ENCODE measurements at places on chromosomes 11 and 22.

GRCh38 chr11:20887137-20887536 lies 217.8 kb downstream of the NELL1 start:
- no peak for DNase-seq

DNA sequence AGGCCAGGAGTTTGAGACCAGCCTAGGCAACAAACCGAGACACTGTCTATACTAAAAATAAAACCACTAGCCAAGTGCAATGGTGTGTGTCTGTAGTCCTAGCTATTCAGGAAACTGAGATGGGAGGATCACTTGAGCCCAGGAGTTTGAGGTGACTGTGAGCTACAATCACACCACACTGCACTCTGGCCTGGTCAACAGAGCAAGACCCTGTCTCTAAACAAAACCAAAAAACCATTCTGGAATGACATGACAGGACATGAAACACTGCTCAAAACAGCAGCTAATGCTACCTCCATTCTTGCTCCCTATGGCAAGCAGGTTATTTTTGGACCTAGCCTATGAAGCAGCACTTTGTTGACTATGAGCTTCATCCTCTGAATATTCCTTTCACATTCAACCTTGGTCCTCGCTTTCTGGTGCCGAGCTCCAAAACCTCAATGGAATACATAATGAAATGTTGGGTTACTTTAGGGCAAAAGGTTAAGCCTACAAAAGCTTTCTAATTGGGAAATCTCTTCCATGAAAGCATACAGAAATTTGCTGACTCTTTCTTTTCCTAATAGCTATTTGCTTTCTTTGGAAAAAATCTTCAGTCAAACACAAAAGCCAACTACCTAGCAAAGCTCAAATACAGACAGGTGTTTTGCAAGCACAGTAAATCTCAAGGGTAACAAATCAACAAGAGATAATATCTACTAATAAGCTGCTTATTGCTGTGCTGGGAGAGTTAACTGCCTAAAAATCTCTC lies 21.1 kb downstream of the SIK3 start:
- peak; percentile 48 for DNase-seq

DNA sequence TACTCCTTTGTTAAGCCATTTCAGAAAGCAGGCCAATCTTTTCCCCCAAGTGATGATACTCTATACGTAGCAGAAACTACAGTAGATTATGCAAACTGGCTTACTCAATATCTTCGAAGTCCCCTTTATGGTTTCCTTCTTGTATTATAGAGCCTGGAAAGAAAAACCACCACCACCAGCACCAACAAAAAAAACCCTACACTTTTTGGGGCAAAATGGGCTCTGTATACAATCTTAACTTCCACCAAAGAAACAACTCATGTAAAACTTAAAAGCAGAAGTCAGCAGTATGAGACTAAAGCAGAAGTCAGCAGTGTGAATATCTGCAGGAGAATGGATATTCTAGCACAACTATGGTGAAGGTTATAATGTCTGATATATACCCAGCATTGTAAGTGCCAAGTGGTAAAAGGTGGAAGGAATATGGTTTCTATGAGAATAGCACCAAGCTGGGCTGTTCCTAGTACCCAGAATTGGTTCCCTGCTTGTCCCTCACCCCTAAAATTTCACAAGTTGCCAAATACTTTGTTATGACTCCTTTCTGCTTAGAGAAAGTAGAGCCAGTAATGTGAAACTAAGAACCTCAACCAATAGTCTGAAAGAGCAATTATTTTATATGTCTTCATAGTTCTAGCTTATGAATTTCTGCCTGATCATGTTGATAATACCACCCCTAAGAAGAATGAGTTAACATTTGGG lies 252.1 kb downstream of the SBF2 start:
- no peak for DNase-seq

- no peak for DNase-seq
Observed at GRCh38 chr11:64686466-64687170, 36.4 kb downstream of the NRXN2 start.

- DNase-seq, result no peak
Observed at GRCh38 chr11:27370374-27370773, 7.4 kb upstream of the CCDC34 start.

DNA sequence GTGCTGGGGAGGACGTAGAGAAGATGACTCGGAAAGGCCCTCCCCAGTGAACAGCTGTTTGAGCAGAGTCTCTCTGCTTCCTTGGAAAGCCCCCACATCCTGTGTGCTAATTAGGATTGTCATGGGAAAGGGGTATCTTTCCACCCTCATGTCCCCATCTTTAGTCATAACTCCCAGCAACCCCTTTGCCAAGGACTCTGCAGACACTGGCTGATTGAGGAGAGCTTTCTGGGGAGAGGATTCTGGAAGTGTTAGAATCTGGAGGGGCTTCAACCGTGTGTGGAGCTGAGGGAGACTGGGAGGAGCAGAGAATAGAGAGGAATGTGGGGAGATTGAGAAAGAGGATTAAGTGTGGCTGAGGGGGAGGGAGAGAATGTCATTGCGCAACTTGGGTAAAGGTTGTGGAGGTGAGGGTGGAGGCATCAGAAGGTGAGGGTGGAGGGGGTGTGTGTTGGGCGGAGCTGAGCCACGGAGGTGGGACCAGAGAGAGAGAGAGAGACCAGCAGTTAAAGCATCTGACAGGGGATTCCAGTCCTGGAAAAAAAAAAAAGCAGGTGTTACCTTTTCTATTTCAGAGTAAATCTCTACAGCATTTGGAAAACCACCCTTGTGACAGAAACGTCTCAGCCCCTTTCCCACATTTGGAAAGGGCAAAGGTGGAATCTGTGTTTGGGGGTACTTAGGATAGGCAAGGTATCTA lies 2.2 kb downstream of the DTX4 start:
- DNase-seq, result no peak

GRCh38 chr11:130580372-130580771 lies 131.9 kb downstream of the ADAMTS15 start:
- peak; percentile 89 for DNase-seq

GRCh38 chr11:113375402-113375801 lies 12.2 kb upstream of the ANKK1 start:
- no peak for DNase-seq

- no peak for DNase-seq
Observed at GRCh38 chr11:1342946-1343345, 33.5 kb upstream of the TOLLIP start.

- no peak for DNase-seq
Observed at GRCh38 chr22:20549232-20549841, 41.9 kb downstream of the MED15 start.

- no peak for DNase-seq
Observed at GRCh38 chr11:106624377-106624776, 393.9 kb downstream of the GUCY1A2 start.

- DNase-seq, result no peak
Observed at GRCh38 chr22:29083933-29084591, 11.2 kb downstream of the KREMEN1 start.

DNA sequence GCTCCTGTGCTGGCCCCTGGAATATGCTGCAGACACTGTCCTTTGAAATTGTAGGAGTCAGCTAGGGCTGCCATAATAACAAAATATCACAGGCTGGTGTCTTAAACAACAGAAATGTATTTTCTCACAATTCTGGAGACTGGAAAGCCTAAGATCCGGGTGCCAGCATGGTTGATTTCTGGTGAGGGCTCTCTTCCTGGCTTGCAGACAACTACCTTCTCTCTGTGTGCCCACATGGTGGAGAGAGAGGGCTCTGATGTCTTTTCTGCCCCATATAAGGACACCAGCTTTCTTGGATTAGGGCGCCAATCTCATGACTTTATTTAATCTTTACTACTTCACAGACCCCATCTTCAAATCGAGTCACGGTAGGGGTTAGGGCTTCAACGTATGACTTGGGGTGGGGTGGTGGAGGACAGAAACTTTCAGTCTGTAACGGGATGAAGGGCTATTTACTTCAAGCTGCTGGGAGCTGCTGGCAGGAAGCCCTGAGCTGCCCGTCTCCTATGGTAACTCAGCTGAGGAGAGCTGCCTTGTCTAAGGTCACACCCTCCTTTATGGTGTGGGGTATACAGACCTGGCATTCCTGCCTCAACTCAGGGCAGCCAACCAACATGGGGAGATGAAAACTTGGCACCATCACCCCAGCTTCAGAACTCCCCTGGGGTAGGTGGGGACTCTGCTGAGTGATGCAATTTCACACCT lies 142.9 kb upstream of the ZBED5 start:
- DNase-seq, result no peak

- no peak for DNase-seq
Observed at GRCh38 chr11:15883455-15883920, 472.9 kb downstream of the SOX6 start.

- DNase-seq, result no peak
Observed at GRCh38 chr22:49807780-49808708, 19.6 kb downstream of the BRD1 start.

DNA sequence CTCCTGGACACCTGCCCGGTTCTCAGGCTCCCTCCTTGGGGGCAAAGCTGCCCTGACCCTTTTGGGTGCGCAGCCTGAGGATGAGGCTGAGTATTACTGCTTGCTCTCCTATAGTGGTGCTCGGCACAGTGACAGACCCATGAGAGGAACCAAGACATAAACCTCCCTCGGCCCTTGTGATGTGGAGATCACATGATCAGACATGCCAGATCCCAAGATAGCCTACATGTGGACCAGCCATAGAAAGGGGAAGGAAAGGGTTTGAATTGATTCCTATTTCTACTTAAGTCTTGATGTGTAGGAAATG lies 125.3 kb downstream of the VPREB1 start:
- DNase-seq, result peak; percentile 19

GRCh38 chr22:34946339-34946985 lies 119.5 kb upstream of the ISX start:
- no peak for DNase-seq

- no peak for DNase-seq
Observed at GRCh38 chr22:38490475-38490874, 15.6 kb downstream of the DDX17 start.

- no peak for DNase-seq
Observed at GRCh38 chr11:134780486-134781147, 368.6 kb upstream of the B3GAT1 start.

GRCh38 chr11:69436041-69436982 lies 45.2 kb upstream of the LINC01488 start:
- DNase-seq, result no peak

- no peak for DNase-seq
Observed at GRCh38 chr11:23585416-23586104, 725.3 kb upstream of the CCDC179 start.

- no peak for DNase-seq
Observed at GRCh38 chr22:19896665-19897355, 42.1 kb upstream of the GNB1L start.

DNA sequence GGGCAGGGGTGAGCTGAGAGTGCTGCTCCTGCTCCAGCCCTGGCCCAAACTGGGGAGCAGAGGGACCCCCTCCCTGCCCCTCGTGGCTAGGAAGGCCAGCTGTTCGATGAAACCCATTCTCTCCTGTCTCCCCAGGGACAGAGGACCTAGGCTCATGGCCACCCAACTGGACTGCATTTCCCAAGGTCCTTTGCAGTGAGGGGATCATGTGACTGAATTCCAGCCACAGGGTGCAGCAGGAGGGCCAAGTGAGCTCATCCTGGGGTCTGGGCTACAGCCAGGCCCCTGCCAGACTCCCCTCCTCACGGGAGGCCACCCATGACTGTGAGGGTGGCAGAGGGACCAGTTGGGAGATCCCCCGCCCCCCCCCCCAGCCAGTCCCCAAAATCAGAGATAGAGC lies 777.6 kb downstream of the TBC1D22A start:
- no peak for DNase-seq

- no peak for DNase-seq
Observed at GRCh38 chr11:17821648-17822400, 87.2 kb downstream of the KCNC1 start.

GRCh38 chr11:65498977-65499712 lies at the start of gene MALAT1:
MALAT1 (plus strand) TSS chr11:65499045.
- peak; percentile 90 for DNase-seq

- DNase-seq, result no peak
Observed at GRCh38 chr11:8584082-8584481, 9.9 kb downstream of the STK33 start.

DNA sequence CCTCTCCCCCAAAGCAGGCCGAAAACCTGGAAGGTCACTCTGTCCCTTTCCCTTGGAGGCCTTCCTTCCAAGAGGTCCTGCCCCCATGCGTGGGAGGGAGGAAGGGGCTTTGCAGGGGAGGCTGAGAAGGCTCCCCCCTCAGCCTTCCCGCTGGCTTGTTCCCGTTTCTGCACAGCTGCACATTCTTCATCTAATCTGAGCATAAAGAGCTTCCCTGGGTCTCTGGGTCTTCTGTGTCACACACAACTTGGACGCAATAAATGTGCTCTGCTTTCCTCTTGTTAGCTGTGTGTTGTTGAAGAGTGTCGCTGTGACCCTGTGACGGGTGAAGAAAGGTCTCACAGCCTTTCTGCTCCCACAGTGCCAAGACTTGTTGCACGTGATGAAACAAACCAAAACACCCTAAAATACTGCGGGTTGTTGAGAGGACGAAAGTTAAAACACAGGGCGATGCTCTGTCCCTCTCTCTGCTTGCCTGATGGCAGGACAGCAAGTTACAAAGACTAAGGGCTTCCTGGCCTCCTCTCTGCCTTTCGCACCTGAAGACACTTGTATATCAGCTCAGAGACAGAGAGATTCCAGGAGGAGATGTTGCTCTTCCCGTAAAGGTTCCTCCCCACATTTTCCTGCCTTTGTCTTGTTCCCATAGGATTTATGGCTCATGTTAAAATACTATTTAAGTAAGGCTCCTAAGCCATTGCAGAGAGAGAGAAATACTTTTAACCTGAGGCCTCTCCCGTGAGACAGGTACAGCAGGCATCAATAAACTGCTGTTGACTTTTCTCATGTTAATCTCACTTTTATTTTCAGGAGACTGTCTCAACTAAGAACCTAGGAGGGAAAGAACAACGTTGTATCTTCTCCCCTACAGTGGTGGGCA lies 15.4 kb upstream of the IFITM3 start:
- DNase-seq, result no peak

DNA sequence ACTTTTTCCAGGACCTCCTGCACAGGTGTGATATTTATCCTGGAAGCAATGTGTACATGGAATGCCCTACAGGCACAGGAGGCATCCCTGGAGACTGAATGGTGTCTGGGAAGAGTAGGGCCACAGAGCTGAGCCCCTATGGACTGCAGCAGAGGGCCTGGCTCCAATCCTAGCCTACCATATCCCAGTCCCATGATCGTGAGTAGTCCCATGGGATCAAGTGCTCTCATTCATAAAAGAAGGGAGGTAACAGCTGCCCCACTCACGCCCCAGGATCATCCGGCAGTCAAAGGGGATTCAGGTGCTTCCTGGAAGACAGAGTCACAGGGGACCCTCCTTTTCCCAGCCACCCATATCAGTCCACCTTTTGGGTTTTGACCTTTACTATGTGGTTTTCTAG lies 24.0 kb downstream of the ANKK1 start:
- no peak for DNase-seq

- DNase-seq, result no peak
Observed at GRCh38 chr22:30982512-30982911, 13.4 kb downstream of the TUG1 start.

Measured in hippocampal formation (tissue), 2 donors.